ENCODE measurements at places on chromosomes 16 and 17.

DNA sequence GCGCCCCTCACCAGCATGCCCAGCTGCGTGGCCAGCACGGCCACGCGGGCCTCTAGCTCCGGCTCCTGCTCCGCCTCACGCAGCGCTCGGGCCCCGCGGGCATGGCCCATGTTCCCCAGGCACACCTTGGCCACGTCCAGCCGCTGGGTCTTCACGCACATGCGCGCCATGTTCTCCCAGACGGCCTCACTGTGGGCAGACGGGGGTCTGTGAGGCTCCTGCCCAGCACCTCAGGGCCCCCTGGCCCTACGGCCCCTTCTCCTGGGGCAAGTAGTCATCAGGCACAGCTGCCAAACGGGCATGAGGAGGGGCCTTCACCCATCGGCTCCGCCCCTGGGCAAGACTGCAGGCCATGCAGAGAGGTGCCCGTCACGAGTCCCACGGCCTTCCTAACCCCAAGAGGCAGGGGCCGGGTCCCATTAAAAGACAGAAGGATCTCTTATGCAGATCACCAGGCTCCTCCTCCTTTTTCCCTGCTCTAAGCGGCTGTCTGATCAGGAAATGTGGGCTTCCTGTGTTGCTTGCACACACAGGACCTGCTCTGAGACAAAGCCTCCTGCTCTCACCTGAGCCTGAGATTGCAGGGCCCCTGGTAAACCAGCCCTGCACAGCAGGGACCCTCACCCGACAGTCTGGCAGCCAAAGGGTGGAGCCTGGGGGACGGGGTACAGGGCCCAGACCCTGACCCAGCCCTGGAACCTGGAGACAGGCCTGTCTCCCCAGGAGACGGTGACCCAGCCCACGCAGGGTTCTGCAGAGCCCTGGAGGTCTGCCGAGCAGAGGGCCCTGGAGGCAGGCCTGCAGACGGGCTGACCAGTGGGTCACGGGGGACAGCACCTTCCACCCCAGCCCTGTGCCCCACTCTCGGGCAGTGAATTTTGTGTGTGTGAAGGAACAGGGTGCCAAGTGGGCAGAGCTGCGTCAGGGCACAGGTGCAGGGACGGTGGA, 6.6 kb upstream of the TMEM204 start:
- no peak for DNase-seq

DNA sequence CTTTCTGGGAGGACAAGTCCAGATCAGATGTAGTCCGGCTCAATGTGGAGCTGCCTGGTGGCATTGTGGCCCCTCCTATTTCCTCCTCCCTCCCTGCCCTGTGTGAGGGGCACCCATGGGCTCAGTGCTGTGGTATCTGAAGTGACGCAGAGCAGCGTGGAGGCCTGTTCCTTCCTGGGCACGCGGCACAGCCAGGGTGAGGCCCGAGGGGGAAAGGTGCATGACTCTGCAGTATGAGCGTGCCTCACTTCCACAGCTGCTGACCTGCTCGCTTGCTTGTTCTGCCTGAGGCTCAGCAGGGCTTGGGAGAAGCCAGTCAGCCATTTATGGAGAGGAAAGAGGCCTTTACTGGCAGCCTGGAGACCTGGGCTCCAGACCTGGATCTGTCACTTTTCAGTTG, 11.7 kb downstream of the TMEM238L start:
- no peak for DNase-seq

- no peak for DNase-seq
Measured at GRCh38 chr16:89176147-89176690, 4.7 kb downstream of the CDH15 start.

- no peak for DNase-seq
Measured at GRCh38 chr16:3458852-3459361, 15.4 kb downstream of the NAA60 start.

DNA sequence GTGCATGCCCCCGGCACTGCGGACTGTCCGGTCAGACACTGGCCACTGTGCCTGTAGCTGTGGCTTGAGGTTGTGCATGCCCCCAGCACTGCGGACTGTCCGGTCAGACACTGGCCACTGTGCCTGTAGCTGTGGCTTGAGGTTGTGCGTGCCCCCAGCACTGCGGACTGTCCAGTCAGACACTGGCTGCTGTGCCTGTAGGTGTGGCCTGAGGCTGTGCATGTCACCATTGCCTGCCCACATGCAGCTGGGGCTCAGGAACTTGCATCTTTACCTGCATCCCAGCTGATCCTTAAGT, 5.2 kb downstream of the MTHFSD start:
- DNase-seq: no peak

- no peak for DNase-seq
Measured at GRCh38 chr17:58382108-58382871, 30.3 kb upstream of the SUPT4H1 start.

GRCh38 chr16:51538707-51539498, 387.8 kb upstream of the SALL1 start:
- no peak for DNase-seq

GRCh38 chr16:50024207-50024606, 818 bp upstream of the CNEP1R1 start:
- DNase-seq: no peak

DNA sequence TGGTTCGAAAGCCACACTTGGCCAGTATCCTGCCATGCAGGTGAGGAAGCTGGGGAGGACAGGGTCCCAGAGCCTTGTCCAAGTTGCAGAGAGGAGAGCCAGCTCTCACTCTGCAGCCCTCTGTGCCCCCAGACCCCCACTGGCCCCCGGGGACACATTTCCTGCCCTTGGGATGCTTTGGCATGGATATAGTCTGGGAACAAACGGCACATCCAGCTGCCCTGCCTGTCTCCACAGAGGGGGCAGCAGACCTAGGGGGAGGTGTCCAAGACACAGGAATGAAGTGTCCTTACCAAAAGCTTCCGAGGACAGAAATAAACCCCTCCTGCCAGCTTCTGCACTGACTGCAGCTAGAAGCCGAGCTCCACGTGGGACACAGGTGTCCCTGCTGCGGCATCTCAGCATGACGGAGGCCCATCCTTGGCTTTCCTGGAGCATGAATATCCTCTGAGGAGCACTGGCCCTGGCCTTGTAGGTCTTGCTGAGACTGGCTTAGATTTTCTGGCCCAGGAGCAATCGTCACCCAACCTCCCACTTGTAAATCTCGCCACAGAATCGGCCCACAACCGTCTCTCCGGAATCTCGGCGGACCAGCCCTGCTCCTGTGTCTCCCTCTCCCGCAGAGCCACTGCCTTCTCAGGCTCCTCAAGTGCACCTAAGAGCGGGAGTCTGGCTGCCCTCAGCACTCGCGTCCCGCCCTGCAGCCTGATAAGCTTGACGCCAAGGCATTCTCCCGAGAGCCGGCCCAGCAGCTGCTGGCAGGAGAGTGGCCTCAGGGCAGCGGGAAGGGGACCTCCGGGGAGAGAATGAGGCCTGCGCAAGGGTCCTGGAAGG, 1.1 kb upstream of the CAPN15 start:
- DNase-seq: peak; percentile 55

GRCh38 chr17:40809721-40810421, 10.1 kb upstream of the KRT28 start:
- DNase-seq: no peak

Data from nucleus accumbens (tissue), 56 donors.